CD4-positive, alpha-beta T cell treated with Interleukin-21 for 1 hour (primary cell): ENCODE measurements at places on chromosomes 3 and 15.

DNA sequence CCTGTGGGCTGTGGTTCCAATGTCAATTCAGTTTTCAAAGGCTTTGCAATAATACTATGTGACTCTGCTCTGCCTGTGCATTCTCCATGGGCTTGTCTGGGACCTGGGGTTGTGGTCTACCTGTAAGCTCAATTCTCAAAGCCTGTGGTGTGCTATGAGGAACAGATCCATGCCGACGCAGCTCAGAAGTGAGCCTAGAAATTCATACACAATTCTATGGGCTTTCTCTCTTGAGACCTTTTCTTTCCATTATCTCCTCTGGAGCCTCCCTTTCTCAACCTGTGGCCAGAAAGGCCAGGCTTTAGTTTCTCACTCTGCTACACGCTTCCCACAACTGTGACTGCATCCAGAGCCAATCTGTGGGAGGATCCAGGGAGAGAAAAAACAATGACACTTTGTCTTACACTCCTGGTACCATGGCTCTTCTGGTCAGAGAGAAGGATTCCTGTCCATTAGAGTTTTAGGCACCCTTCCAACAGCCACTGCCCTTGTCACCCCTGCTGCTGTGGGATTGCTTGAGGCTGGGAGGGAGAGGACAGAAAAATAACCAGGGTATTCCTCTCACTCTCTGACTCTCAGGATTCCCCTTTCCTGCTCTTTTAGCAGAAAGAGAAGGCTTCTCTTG is 34.1 kb upstream of the KLF13 start:
- no peak for DNase-seq

DNA sequence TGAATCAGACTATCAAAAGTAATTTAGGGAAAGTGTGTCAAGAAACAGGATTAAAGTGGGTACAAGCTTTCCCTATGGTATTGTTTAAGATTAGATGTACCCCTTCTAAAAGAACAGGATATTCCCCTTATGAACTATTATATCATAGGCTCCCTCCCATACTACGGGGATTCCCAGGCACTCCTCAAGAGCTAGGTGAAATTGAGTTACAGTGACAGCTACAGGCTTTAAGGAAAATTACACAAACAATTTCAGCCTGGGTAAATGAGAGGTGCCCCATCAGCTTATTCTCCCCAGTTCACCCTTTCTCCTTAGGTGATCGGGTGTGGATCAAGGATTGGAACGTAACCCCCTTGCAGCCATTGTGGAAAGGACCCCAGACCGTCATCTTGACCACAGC is 240.8 kb upstream of the CNTN6 start:
- no peak for DNase-seq

GRCh38 chr15:75054172-75054897 is 30.9 kb downstream of the PPCDC start:
- DNase-seq, result no peak

DNA sequence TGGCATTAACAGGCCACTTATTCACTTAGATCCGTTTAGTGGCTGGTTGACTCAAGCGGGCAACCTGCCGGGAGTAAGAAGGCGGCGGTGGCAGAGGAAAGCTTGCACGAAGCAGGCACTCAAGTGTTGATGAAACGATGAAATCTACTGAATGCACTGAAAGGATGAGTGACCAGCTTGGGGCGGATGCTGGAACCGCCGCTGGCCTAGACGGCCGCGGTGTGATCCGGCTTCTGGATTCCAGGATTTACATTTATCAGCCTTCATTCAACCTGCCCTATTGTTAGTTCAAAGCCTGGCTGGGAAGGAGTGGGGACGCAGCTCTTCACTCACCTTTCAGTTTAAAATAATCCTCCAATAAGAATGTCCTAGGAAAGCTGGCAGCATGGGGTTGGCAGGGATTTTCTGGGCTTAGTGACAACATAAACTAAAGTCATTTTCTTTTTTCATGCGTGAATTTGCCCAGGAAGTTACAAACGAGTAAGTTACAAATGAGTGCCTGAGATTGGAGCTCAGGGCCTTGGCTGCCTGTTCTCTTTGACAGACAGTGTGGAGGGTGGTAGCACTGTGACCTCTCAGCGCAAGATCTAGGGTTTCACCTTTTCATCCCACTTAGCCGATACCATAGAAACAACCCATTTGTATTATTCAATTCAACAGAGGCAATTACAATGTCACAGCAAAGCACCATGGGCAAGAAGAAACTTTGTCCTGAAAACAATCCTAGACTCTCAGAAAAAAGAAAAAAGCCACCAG is 1.1 kb upstream of the PLCH1 start:
- no peak for DNase-seq

GRCh38 chr15:66820481-66821176 is 118.6 kb downstream of the SMAD6 start:
- no peak for DNase-seq

- DNase-seq, result no peak
These were observed 1101.0 kb downstream of the ROBO2 start for GRCh38 chr3:78140866-78141265.

GRCh38 chr3:189498995-189499704 is 132.0 kb upstream of the TP63 start:
- no peak for DNase-seq

DNA sequence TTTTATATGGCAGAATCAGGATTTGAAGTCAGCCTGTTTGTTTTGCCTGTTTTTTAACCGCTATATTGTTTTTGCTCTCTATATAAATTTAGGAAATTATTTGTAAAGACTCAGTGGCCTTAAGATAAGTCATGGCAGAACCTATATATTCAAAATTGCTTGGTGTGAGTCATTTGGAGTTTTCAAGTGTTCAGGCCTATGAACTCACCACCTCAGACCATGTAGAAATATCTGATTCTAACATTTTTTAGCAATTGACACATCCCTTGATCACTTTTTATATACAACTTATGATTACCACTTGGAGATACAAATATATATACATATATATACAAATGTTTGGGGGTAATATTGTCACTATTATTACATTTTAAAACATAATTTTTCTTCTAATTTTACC is 95.7 kb downstream of the VGLL3 start:
- no peak for DNase-seq

GRCh38 chr3:151992326-151993041 is 119.0 kb downstream of the SUCNR1 start:
- no peak for DNase-seq

DNA sequence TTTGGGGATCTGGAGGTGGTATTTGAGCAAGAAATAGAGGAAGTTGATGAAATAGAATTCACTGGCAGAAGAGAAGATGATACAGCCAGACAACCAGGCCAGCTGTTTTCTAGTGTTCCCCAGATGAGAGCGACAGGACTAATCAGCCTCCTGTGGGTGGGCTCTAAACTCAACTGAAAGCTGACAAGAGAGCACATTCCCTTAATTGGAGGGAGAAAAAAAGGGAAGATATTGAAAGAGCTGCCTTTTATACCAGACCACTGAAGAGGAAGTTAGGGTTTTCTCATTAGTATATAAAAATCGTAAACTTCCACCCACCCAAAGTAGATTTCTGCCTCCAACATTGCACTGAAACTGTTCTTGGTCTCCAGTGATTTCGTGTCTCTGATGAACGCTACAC is 6.5 kb upstream of the TM4SF19 start:
- DNase-seq, result no peak

GRCh38 chr15:39296955-39297354 is 283.9 kb upstream of the THBS1 start:
- no peak for DNase-seq

- DNase-seq, result no peak
These were observed 36.0 kb upstream of the BCL2A1 start for GRCh38 chr15:80006946-80007345.

GRCh38 chr15:40846841-40847222 is 3.0 kb downstream of the SPINT1 start:
- DNase-seq, result no peak

- DNase-seq, result no peak
These were observed 83.9 kb upstream of the PROK2 start for GRCh38 chr3:71868876-71869275.

DNA sequence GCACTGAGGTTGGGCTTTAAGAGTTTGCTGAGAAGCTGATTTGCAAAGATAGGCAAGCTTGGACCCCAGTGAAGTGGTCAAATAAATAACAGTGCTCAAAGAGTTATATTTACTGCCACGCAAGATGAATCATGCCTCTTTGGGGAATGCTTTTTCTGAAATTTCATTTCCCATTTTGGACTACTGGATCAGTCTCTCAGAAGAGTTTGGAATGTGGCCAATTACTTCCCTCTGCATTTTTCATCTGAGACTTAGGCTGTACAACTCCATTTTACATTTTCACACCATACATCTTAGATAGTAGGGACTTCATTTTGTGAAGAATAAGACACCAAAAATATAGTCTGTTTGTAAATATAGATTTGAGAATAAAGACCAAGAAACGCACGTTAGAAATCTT is 419.7 kb downstream of the FGF12 start:
- DNase-seq, result no peak

DNA sequence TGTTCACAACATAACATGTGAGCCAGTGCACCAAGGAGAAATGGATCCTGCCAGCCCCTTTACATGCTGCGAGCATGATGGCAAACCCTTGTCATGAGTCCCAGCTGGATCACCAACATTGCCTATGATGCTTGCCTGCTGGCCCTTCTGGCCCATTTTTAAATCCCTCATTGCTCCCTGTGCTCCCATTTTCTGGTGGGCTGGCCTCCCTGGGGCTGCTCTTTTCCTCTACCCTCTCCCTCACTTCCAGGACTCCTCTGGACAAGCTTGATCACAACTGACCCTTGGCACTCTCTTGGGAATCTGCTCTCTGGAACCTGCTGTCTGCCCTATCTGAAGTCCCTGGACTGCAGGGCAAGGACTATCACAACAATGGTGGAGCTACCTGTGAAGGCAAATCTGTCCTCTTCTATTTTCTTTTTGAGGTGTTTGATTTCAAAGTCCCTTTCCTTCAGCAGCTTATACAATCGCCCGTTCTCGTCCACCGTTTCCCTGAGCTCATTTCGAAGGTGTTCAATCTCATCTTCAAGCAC is 16.3 kb downstream of the CCDC13 start:
- no peak for DNase-seq

- no peak for DNase-seq
These were observed 192.8 kb upstream of the TBC1D5 start for GRCh38 chr3:17935222-17935621.

DNA sequence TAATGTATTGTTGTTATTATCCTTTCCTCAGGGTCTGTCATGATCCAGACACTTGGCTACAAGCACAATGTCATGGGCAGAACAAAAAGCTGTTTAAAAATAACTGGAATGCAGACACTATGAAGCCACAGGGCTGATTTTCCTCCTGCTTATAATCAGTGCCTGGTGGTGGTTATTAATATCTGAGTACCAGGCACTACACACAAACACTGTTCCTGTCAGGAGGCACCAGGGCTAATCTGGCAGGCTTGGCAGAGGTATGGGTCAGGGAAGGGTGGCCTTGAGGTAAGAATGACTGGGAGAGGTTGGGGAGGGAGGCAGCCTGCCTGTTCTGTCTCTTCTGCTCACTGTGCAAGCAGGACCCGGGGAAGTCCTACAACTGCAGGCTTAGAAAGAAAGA is 67.2 kb downstream of the WDR76 start:
- no peak for DNase-seq

- DNase-seq, result no peak
These were observed 1.2 kb downstream of the TTC23 start for GRCh38 chr15:99248000-99248715.

GRCh38 chr3:48367201-48367600 is 4.8 kb upstream of the FBXW12 start:
- no peak for DNase-seq

GRCh38 chr15:78000927-78001249 is 76.6 kb downstream of the TBC1D2B start:
- no peak for DNase-seq

- peak; percentile 5 for DNase-seq
These were observed 53.4 kb downstream of the CMC1 start for GRCh38 chr3:28294667-28295413.

- no peak for DNase-seq
These were observed 496.6 kb upstream of the SGO1 start for GRCh38 chr3:20682573-20682972.

GRCh38 chr3:148750296-148750695 is 52.6 kb downstream of the AGTR1 start:
- DNase-seq, result no peak

- no peak for DNase-seq
These were observed 4.7 kb downstream of the ATRIP start for GRCh38 chr3:48451270-48451669.

GRCh38 chr3:114525278-114525677 is 231.4 kb downstream of the TIGIT start:
- DNase-seq, result no peak

GRCh38 chr3:108292905-108293328 is 3.4 kb upstream of the HHLA2 start:
- DNase-seq, result peak; percentile 25

- peak; percentile 94 for DNase-seq
These were observed 8.4 kb downstream of the NBEAL2 start for GRCh38 chr3:46987743-46988401.

DNA sequence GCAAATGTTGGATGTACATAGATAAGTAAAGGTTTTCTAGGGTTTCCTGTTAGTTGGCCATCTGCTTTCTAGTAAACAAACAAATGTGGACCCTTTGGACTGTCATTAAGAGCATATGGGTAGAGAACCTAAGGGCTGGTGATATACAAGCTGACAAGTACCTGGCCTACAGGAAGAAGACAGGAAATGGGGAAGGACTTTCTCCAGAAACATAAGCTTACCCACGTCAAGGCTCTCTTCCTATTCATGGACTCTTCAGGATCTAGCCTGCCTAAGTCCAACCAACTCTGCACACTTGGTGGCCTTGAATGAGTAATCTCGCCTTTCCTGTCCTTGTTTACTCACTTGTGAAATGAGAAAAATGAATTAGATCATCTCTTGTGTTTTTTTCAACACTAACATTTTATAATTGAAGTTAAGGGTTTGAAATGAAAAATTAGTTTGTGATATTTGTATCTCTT is 22.2 kb upstream of the GOLIM4 start:
- no peak for DNase-seq

GRCh38 chr3:59131016-59131766 is 81.4 kb upstream of the CFAP20DC start:
- no peak for DNase-seq

DNA sequence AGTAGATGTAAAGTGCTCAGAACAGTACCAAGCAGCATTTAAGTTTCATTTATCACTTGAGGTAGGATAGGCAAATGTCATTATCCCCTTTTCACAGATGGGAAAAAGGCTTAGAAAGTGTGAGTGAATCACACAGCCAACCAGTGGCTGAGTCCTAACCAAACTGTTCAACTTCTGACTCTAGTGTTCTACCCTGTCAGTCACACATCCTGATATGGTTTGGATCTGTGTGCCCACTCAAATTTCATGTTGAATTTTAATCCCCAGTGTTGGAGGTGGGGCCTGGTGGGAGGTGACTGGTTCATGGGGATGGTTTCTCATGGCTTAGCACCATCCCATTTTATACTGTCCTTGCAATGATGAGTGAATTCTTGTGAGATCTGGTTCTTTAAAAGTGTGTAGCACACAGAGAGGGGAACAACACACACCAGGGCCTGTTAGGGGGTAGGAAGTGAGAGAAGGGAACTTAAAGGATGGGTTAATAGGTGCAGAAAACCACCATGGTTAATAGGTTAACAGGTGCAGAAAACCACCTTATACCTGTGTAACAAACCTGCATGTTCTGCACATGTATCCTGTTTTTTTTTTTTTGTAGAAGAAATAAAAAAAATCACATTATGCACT is 304.7 kb downstream of the SUCLG2 start:
- DNase-seq, result no peak

GRCh38 chr3:7740458-7740857 is 761.2 kb upstream of the LMCD1 start:
- no peak for DNase-seq
